ENCODE measurements at places on chromosomes 2 and 18.

DNA sequence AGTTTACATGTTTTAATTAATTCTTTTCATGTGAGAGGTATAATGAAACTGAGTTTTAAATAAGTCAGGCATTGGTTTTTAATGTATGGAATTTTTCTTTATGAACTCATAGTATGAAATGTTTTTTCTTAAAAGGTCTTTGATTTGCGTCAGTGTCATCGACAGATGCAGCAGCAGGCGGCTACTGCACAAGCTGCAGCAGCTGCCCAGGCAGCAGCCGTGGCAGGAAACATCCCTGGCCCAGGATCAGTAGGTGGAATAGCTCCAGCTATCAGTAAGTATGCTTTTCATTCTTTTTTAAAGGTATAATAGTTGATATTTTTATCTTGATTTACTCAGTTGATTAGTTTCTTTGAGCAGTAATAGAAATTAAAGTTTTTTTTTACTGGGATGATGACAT, 46.5 kb downstream of the SMAD4 start:
- DNase-seq: no peak

DNA sequence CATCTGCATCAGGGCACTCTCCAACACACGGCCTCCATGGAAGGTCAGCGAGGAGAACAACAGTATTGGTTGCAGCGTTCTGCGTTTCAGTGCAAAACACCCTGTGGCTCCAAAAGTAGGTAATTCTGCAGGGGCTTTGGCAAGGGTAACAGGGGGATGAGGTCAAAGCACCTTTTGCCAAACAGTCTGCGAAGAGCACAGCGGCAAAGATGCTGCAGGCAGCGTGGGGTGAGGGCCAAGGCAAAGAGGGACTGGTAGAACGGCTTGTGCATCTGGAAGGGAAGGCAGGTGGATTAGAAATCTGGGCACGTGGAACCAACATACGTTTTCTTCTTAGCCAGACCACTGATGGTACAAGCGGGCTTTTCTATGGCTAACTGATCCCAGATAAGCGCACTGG, 26.6 kb upstream of the GBX2 start:
- DNase-seq: no peak

DNA sequence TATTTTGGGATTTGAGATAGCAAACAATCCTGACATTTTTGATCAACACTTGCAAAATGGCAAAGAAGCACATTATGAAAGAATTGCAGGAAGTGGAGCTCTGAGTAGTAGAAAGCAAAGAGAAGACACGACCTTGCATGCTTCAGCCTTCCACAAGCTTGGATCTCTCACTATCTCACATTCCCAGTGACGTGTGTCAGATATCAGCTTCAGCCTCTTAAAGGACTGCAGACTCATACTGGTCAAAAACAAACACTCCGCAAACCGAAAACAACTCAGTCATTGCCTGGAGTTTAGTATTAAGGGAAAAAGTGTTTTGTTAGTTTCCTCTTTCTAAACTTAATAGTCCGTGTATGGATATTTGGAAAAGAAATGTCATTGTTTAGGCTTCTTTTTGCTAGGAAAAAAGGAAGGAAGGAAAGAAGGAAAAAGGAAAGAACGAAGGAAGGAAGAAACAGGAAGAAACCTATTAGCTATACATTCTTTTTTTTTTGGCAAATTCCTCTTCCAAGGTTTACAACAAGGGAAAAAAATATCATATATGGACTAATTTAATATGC, 32.6 kb upstream of the SLC40A1 start:
- DNase-seq: no peak

- peak; percentile 11 for DNase-seq
These were observed 95.9 kb downstream of the TXNL1 start for GRCh38 chr18:56542476-56542875.

Measured in HL-60 (cell line).